ENCODE measurements at places on chromosomes 3 and 15. TPM values are rescaled to one million over a fixed set of nuclear protein-coding genes. Genes with fewer than 3 reads are reported as not detected.

IDH3A gene
- total RNA-seq, result 94.1 TPM

AGTR1 gene
- 14.0 TPM for total RNA-seq

DNA sequence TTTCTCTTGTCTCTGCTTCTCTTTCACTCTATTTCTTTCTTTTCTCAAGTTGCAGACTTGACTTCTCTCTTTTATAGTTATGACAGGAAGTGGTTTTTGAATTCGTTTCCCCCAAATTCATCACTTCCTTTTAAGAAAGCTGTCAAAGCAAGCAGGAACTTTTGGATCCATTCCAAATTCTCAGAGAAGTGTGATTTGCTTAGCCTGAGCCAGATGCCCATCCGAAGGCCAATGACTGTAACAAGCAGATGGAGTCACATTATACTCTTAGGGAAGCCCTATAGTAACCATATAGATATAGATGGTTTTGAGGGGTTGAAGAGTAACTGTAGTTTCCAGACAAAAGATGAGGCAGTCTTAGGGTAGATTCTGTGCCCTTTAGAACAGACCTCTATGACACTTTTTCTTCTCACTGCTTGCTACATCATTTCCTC, 592.0 kb upstream of the KCNMB2 start:
- no peaks in the 10 kb centered on the region for H3K27me3 ChIP-seq
- H3K27ac ChIP-seq, result no peak overlapping the region
- no peak overlapping the region for H3K4me3 ChIP-seq
- no peak for DNase-seq
- no peaks in the 10 kb centered on the region for H3K4me1 ChIP-seq

PDCD6IP gene
- total RNA-seq, result 226 TPM

SST gene
- not detected for total RNA-seq

GRCh38 chr3:106006001-106006400, 137.2 kb upstream of the CBLB start:
- no peaks in the 10 kb centered on the region for H3K36me3 ChIP-seq
- H3K4me1 ChIP-seq, result no peaks in the 10 kb centered on the region
- H3K27ac ChIP-seq, result no peak overlapping the region
- DNase-seq, result no peak

SPG11 gene
- 85.9 TPM for total RNA-seq

SLC28A2 gene
- total RNA-seq, result not detected

ABHD10 gene
- 25.6 TPM for total RNA-seq

SNTN gene
- 0.30 TPM for total RNA-seq

- H3K36me3 ChIP-seq, result no peaks in the 10 kb centered on the region
- no peak overlapping the region for H3K4me3 ChIP-seq
- H3K27me3 ChIP-seq, result no peaks in the 10 kb centered on the region
- no peaks in the 10 kb centered on the region for H3K4me1 ChIP-seq
Measured at GRCh38 chr3:176916777-176917176, 280.5 kb downstream of the TBL1XR1 start.
